Breast epithelium (tissue), 4 donors: ENCODE measurements at places on chromosomes 5 and 9. TPM values are rescaled to one million over a fixed set of nuclear protein-coding genes. Genes with fewer than 3 reads are reported as not detected.

The DNAH5 gene
- total RNA-seq: 14.4 TPM

The ADAMTS16 gene
- 0.33 TPM for total RNA-seq

The PCDHB3 gene
- 3.4 TPM for total RNA-seq

The MRPL41 gene
- 65.4 TPM for total RNA-seq

The POC5 gene
- 22.9 TPM for total RNA-seq

The CXCL14 gene
- 1,054 TPM for total RNA-seq

The SOX30 gene
- total RNA-seq: not detected

The SNAPC4 gene
- total RNA-seq: 4.6 TPM

The MAST4 gene
- total RNA-seq: 28.0 TPM

The CDK9 gene
- total RNA-seq: 63.9 TPM

The ANKRD31 gene
- total RNA-seq: 0.59 TPM

The CNTFR gene
- 103 TPM for total RNA-seq

The IRGM gene
- total RNA-seq: 0.73 TPM

The KLHL9 gene
- total RNA-seq: 18.4 TPM

The CNOT8 gene
- 78.7 TPM for total RNA-seq

The SLC4A9 gene
- not detected for total RNA-seq

The CACNA1B gene
- total RNA-seq: not detected

The LMX1B gene
- total RNA-seq: 20.3 TPM

The YTHDC2 gene
- total RNA-seq: 40.0 TPM

The DNM1 gene
- 12.5 TPM for total RNA-seq

The TAF11L10 gene
- not detected for total RNA-seq

The PCDHB13 gene
- total RNA-seq: 3.7 TPM

The SLC25A2 gene
- 2.0 TPM for total RNA-seq

The BNC2 gene
- total RNA-seq: 15.8 TPM

The LRRC19 gene
- 0.66 TPM for total RNA-seq

The ACTBL2 gene
- not detected for total RNA-seq

The IFT74 gene
- 13.0 TPM for total RNA-seq

The LHX3 gene
- not detected for total RNA-seq

The TBCA gene
- 150 TPM for total RNA-seq

The DAP gene
- 60.8 TPM for total RNA-seq

The KIF12 gene
- 34.4 TPM for total RNA-seq

The KCNV2 gene
- not detected for total RNA-seq

The IFNB1 gene
- total RNA-seq: not detected

The CEL gene
- 0.32 TPM for total RNA-seq

The MLANA gene
- total RNA-seq: not detected

The FBP2 gene
- not detected for total RNA-seq

The SLC6A19 gene
- total RNA-seq: not detected

The REXO4 gene
- total RNA-seq: 18.7 TPM

The ANKRD33B gene
- total RNA-seq: 5.3 TPM

The ARSI gene
- total RNA-seq: 1.3 TPM

The MSMP gene
- total RNA-seq: not detected

The EDIL3 gene
- total RNA-seq: 7.2 TPM

The PROB1 gene
- total RNA-seq: 0.32 TPM

The XRCC4 gene
- total RNA-seq: 10.4 TPM

The THG1L gene
- 15.1 TPM for total RNA-seq

The CFAP157 gene
- total RNA-seq: not detected

The TNC gene
- total RNA-seq: 2.4 TPM

The TRIO gene
- 209 TPM for total RNA-seq

The CARTPT gene
- total RNA-seq: not detected

The GRAMD2B gene
- total RNA-seq: 206 TPM

The CD14 gene
- 46.9 TPM for total RNA-seq

The HMCN2 gene
- total RNA-seq: 0.29 TPM

The IL4 gene
- not detected for total RNA-seq

The GKAP1 gene
- 17.3 TPM for total RNA-seq

The PCDHGB2 gene
- total RNA-seq: 6.2 TPM

The TRPM6 gene
- 1.2 TPM for total RNA-seq

The ISCA1 gene
- total RNA-seq: 35.7 TPM
